HuH-7.5 (cell line): ENCODE measurements at places on chromosomes 5 and 9.
A peak's percentile ranks its signal among the peaks of the same experiment; 100 is the strongest.

DNA sequence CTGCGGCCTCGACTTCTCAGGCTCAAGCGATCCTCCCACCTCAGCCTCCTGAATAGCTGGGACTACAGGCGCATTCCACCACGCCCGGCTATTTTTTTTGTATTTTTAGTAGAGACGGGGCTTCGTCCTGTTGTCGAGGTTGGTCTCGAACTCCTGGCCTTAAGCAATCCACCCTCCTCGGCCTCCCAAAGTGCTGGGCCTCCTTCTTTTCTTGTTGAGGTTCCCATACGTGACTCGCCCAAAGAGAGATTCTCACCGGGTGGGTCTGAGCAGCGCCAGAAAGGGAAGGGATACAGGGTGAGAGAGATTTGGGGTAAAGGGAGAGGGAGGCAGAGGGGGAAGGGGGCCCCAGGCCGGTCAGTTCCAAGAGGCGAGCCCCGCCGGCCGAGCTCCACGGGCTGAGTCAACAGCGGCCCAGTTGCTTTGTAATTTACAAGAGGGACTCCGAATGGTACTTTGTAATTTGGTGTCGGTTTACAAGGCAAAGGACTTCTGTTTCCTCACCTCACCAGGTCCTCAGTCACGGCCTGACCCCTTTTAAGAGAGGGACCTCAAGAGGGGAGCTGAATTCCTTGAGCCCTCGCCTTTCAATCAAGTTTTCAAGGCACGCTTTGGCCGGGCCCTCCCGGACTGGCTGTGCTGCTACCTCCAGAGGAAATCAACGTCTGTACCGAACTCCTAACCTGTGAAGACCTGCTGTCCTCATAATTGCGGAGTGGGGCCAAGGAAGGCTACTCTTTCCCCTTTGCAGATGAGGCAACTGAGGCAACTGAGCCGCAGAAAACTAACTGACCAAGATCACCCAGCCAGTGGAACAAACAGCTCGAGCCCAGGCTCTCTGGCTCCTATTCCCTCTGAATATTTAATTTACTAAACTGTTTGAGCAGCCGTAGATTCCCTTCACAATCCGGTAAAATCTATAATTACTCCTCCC lies 3.3 kb upstream of the DMRT2 start:
- no peak for DNase-seq

DNA sequence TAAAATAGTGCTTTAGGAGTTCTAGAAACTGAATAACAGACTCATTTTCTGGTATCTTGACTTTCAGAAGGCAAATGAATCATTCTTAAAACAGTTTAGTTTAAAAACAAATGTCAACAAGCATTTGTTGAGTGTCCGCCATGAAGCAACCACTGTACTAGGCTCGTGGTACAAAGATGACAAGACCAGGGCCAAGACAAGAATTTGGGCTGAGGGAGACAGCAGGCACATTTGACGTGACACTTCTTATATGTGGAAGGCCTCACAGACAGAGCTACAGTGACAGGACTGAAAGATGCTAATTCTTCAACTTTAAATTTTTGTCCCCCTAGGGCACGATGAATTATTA lies 14.4 kb upstream of the ZNF131 start:
- no peak for DNase-seq

DNA sequence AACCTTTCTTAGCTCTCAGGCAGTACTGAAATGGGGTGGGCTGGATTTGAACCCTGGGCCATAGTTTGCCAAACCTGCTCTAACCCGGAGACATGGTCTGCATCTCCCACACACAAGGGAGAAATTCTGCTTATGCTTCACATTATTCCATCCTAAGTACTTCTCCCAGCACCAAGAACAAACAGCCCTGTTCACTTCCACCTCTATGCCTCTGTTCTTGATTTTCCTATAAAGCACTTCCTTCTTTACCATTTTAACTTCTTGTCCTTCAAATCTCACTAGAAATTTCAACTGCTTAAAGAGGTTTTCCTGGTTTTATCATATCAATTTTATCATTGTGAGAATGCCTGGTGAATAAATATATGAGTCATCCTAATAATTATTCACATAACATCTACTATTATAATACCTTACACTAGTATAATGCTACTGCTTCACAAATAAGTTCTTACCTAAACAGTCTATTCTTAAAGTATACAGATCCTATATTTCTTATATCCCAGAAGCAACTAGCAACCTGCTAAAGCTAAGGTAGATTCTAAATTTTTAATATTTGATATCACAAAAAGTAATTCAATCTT lies 12.7 kb downstream of the FEM1C start:
- DNase-seq: no peak

- DNase-seq: no peak
Measured at GRCh38 chr5:38400365-38400764, 142.0 kb downstream of the EGFLAM start.

DNA sequence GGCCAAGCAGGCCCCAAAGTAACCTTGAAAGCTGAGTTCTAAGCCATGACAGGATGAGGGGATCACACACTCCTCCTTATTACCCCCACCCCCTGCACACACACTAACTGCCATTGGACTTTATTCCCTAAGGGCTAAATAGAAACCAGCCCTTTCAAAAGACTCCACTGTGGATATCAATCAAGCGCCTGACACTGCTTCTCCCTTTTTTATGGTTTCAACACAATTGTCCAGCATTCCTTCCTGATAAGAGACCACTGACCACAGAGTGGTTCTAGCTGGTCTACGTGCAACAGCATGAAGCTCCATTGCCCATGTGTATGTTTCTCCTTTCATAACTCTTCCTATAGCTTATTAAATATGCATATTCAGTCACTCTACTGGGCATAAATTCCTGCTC lies 34.7 kb downstream of the PAEP start:
- DNase-seq: no peak

DNA sequence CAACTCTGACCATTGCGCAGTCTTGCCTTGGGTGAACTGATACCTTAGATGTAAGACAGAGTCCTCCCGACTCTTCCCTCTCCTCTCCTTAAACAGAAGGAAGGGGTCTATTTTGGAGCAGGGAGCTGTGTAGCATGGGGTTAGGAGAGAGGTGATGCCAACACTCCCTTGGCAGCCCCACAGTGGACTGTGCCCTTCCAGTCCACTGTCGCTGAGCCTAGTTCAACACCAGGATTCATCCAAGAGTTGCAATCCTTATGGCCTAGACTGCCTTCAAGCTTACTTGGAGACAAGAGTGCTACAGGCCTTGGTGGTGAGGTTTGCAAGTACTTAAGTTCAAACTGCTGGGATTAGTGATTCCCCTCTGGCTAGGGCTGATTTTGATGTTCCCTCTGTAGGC lies 51.4 kb downstream of the NDUFAF2 start:
- DNase-seq: no peak

DNA sequence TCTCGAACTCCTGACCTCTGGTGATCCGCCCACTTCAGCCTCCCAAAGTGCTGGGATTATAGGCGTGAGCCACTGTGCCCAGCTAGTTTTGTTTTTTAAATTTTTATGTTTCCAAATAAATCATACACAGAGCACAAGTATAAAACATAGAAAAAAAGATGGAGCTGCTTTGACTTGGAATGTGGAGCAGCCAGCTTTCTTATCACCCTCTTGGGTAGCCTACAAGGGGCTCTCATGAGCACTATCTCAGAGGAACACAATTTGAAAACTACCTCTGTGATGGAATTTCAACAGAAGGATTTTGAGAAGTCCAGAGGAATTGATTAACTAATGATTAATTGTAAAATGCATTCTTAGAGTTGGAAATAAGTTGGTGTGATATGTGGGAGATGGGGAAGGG lies 45.9 kb downstream of the NSD1 start:
- DNase-seq: no peak

DNA sequence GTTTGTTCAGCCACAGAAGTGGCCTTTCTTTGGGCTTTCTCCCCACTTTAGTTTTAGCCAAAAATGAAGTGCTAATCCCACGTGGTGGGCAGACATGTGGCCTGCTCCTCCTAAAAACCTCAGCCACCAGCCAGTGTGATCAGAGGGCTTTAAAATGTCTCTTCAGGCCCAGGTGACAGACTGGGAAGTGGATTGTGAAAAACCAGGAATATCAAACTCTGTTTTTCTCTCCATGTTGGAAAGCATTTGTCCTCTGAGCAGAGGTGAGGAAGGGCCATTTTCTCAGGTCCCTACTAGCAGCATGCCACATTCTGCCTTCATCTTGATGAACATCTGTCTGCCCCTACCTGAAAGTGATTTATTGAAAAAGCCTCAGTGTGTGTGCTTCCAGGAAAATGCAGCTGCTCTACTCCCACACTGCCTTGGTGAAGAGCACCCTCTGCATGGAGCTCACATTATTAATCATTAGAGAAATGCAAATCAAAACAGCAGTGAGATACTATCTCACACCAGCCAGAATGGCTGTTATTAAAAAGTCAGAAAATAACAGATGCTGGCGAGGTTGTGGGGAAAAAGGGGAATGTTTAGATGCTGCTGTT lies 181.2 kb upstream of the DMAC1 start:
- no peak for DNase-seq

GRCh38 chr9:78695519-78695918 lies 398.6 kb downstream of the PSAT1 start:
- DNase-seq: no peak

DNA sequence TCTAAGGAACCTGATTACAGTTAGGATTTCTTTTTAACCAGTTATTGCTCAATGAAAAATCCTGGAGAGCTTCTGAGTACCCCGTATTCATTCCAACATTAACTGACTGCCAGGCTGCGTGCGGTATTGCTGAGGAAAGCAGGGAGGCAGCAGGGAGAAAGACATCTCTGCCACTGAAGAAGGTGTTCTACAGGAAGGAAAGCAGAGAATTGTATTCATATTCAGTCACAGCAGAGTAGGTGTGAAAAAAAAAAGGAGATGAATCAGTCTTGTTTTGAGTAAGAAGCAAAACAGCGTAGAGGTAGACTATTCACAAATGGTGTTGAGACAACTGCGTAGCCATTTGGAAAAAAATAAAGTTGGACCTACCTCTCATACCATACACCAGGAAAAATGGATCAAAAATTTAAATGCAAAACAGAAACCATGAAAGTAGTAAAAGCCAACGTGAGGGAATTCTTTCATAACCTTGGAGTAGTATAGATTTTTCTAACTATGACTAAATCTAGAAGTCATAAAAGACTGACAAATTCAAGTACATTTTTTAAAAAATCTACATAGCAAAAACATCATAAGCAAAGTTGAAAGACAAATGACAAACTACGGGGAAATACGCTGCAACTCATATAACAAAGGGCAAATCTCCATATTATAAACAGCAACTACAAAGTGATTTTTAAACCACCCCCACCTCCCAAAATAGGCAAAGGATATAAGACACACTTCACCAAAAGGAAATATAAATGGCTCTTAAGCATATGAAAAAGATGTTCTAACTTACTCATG lies 9.9 kb upstream of the NR4A3 start:
- no peak for DNase-seq

GRCh38 chr5:10595672-10596309 lies 31.9 kb downstream of the ANKRD33B start:
- no peak for DNase-seq

GRCh38 chr9:100602342-100602801 lies 24.5 kb downstream of the CAVIN4 start:
- DNase-seq: no peak

- DNase-seq: no peak
Measured at GRCh38 chr5:50655810-50656205, 10.6 kb upstream of the PARP8 start.

DNA sequence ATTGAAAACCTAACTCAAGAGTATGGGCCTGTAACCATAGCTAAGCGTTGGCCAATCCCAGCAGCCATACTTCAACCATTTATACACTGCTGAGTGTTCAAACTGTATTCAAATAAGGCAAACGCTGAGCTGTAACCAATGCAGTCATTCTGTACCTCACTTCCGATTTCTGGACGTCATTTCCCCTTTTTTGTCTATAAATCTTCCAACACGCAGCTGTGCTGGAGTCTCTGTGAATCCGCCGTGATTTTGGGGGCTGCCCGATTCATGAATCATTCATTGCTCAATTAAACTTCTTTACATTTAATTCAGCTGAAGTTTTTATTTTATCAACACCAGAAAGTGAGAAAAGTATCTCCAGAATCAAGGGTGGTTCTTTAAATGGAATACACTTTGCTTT lies 31.7 kb downstream of the MTX3 start:
- no peak for DNase-seq

GRCh38 chr9:119451426-119451825 lies 82.2 kb upstream of the BRINP1 start:
- no peak for DNase-seq

GRCh38 chr9:134698587-134699342 lies 57.2 kb downstream of the COL5A1 start:
- DNase-seq: peak; percentile 92

- DNase-seq: no peak
Measured at GRCh38 chr5:36040651-36041536, 25.8 kb downstream of the UGT3A2 start.

DNA sequence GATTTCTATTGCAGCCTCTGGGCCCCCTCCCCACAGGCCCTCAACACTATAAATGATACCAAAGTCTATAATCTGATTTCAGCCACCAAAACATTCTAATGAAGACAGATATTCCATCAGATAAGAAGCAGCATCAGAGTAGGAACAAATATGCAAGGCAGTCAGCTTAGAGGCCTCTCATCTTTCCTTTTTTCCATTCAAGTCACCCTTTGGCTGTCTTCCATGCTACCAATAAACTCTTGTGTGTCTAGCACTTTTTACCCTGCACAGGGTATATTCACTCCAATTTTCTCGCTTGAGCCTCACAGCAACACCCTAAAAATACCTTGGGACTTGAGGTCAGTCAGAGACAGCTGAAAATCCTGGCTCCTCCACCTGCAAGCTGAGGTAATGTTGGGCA lies 193.7 kb downstream of the BRINP1 start:
- DNase-seq: no peak

DNA sequence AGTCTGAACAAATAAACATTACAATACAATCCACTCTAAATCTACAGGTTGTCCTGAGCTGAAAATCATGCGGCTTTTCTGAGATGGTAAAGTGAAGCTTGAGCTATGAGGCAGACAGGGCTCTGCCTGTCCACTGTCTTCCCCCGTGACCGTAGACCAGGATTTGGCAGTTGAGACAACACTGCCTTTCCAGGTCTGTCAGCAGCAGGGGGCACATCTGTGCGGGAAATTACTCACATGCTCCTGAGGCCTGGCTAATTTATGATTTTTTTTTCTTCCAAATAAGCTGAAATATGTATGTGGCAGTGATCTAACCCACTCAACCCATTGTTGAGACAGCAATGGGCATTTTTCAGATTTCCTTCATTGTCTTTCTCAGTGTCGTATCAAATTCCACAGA lies 307.9 kb downstream of the FBXL7 start:
- DNase-seq: no peak

GRCh38 chr9:93572221-93572620 lies 4.2 kb upstream of the PHF2 start:
- DNase-seq: no peak

GRCh38 chr9:976258-976942 lies at the start of gene DMRT3:
TSS of gene DMRT3 (plus strand) at chr9:976655. CDS start at chr9:977002, 347 bp downstream.
- no peak for DNase-seq

- DNase-seq: no peak
Measured at GRCh38 chr5:116862632-116863455, 288.2 kb upstream of the SEMA6A start.

DNA sequence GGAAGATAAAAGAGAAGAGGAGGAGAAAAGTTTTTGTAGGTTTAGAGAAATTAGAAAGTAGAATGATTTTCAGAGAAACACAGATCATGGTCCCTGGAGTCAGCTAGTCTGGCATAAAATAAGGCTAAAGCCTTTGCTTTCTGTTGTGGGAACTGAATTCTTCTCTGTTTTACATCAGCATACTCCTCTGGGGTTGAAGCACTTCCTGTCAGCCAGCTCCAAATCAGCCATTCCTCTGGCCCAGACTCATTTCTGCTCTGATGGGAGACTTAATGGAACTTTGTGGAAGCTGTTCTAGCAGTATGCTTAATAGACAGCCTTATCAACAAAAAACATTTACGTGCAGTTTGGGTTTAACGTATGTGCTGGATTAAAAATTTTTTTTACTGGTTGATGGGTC lies 143.2 kb downstream of the HMHB1 start:
- DNase-seq: no peak
